Pons (tissue), 1 donor: ENCODE measurements at places on chromosomes 7 and 10.
A peak's percentile ranks its signal among the peaks of the same experiment; 100 is the strongest.

DNA sequence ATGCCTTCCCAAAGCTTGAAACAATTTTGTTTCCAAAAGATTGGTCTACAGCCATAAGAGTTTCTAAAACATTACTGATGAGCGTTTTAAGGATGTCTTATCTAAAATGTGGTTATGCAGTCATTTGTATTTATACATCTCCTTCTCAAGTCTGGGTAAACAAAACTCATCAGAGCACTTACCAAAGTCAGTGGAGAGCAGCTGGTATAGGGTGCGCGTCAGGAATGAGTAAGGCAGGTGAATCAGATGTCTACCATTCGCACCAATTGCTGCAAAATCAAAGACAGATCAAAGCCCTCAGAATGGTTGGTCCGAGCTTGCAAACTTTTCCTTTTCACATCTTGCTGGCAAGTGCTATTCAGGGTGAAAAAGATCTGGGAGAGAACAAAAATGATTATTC lies 65.6 kb upstream of the FAM171A1 start:
- no peak for DNase-seq

GRCh38 chr7:135575296-135575695 lies 17.6 kb downstream of the NUP205 start:
- DNase-seq, result no peak

DNA sequence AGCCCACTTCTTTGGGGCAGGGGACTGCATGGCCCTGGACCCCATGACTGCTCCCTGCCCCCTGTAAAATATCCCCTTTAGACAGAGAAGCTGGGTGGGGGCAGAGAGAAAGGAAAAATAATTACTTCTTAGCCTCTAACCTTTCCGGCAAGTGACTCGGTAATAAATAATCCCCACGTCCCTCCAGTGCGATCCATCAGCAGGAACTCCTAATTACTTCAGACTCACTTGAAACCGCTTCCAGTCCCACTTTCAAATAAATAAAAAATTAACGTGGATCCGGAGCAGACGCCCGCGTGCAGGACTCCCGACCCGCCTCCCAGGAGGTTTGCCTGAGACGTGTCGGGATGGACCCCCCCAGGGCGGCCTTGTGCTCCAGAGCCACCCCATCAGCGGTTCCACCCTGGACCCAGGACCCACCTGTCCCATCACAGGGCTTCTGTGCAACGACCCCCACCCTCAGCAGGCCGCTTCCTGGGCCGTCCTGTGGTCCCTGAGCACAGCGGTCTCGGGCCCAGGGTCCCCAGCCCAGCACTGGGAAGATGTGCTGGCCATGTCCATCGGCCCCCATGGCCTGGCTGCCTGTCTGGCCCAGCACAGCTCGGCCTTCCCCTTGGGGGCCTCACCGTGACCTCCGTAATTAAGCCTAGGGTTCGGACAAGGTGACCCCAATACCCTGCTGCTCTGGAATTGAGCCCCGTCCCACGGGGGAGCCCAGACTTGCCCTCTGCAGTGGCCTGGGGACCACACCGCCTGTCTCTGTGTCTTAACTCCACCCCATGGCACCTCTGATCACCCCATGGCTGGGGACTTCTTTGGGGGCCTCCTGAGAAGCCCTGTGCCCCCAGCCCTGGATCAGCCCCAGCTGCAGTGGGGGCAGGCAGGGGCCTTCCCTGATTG lies 108.0 kb downstream of the UNCX start:
- DNase-seq, result no peak

- DNase-seq, result no peak
Measured at GRCh38 chr7:100678291-100678984, 4.9 kb downstream of the GNB2 start.

DNA sequence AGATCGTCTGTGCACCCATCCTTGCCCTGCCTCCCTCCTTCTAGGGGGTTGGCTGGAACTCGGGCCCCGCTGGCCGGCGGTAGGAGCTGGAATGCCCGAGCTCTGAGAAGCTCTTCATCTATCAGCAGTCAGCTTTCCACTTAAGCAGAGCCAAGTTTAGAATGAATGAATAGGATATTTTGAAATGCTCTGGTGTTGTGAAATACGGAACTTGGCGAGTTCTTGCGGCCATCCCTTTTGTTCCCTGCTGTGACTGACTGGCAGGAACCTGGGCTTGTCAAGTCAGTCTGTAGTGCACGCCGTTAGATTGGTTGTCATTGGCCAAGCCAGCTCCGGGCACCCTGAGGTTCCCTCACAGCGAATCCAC lies 33.3 kb downstream of the FOXK1 start:
- DNase-seq, result peak; percentile 84

DNA sequence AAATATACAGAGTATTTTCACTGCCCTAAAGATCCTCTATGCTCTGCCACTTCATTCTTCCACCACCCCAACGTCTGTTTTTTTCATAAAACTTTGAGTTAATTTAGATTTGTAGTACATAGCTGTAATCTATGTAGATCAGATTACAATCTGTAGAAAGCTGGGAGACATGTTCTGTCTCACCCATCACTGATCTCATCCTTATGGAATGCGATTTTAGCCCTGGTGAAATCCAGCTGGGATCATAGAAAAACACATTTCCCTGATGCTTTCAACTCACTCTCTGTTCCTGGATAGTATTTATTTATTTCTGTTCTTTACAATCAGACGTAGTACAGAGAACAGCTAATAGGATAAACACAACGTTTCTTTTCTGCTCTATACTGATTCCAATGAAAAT lies 521.0 kb downstream of the KIF20B start:
- DNase-seq, result no peak

- no peak for DNase-seq
Measured at GRCh38 chr7:13778967-13779366, 210.5 kb downstream of the ETV1 start.

GRCh38 chr7:55381189-55381588 lies 16.1 kb downstream of the LANCL2 start:
- peak; percentile 49 for DNase-seq

DNA sequence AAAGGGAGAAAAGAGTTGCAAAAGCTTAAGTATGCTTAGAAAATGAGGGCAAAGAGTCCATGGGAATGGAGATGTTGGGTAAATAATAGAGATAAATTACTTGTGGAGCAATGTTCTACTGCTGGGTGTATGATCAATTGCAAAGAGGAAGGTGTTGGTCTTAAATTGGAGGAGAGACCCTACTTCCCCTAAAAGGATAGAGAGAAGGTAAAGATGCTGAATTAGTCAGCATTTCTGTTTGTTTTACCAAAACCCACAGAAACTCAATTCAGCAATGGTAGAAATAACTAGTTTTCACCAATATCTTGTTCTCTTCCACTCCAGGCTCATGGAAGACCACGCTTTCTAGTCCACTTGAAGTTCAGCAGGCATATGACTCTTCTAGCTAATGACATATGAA lies 32.1 kb downstream of the ASB4 start:
- DNase-seq, result no peak
